ENCODE measurements at places on chromosomes 3 and 15.
A peak's percentile ranks its signal among the peaks of the same experiment; 100 is the strongest.

- no peak for DNase-seq
Measured at GRCh38 chr15:98560338-98560737, 88.0 kb upstream of the IGF1R start.

DNA sequence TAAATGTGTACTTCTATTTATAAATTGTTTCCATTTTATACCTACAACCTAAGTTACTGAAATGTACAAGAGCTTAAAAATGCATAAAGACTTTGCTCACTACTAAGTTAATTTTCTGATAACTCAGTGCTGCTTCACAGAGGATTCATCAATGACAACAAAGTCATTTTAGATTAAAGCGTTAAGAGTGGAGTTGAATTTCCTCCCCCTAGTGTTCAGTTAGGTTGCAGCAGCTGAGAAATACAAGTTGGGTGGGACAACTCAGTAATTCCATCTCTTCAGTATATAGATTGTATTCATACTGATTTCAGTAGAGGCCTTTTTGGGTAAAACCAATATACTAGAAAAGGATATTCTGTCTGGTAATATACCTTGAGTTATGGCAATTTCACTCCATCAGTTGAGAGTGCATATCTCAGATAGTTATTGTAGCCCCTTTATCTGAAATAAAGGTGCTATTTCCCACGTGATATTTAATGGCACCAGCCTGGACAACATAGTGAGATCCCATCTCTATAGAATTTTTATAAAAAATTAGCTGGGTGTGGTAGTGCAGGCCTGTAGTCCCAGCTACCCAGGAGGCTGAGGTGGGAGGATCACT lies 6.9 kb upstream of the RPL35A start:
- DNase-seq, result no peak

DNA sequence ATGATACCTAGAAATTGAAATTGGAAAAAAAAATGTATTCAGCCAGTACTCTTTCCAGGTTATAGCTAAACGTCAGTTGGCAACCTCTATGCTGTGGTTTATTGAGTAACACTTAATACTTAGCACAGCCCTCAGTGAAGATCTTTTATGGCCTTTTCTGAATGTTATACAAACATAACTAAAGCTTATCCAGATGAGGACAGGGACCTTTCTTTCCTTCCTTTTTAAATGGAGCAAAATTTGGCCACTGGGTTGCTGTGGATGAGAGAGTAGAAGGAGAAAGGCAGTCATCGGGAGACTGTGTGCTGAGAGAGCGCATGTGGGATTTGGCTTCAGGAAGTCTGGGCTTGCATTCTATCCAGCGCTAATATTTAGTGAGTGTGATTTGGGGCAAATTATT lies 36.1 kb downstream of the IGF1R start:
- DNase-seq, result no peak

GRCh38 chr15:62492900-62493299 lies 327.8 kb upstream of the C2CD4B start:
- no peak for DNase-seq

DNA sequence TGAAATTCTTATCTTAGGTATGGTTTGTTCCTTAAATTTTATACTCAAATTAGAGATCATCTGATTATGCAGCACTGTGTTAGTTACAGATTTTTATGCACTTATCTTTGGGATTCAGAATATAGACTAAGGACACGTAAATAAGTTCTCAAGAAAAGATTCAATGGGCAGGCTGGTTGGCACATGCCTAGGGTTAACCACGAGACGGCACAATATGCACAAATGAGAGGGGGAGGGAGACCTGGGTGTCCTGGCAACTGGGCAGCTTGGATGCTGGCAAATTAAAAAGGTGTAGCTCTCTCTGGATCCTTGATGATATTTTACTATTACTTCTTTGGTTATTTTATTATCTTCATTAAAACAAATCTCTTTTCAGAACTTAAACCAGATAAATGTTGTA lies 672 bp downstream of the AADAC start:
- no peak for DNase-seq

GRCh38 chr15:53548236-53548635 lies 211.2 kb downstream of the WDR72 start:
- peak; percentile 29 for DNase-seq

DNA sequence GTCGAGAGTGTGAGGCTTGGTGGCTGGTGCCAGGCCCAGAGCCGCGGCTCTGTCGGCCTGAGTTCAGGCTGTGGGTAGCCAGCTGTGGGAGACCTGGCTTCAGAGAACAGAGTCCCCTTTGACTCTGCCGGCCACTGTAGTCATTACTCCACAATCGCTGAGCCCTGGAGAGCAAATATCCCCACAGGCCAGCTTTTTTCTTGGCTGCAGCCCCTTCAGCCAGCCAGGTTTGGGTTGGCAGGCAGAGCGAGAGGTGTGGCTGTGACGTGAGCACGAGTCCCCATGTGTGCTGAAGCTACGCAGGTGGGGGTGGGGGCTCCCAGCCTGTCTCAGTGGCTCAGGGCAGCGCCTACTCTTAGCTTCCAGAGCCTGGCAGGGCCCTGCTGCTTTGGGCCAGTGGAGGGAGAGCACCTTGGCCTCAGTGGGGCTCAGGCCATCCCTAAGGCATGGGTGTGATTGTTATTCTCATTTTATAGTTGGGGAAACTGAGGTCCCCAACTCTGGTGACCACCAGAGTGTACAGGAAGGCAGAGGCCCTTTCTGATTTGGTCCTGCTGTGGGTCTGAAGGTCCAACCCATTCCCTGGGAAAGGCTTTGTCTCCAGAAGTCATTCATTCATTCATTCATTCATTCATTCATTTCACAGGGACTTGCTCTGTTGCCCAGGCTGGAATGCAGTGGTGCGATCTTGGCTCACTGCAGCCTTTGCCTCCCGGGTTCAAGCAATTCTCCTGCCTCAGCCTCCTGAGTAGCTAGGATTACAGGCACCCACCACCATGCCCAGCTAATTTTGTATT lies 45.7 kb upstream of the LCTL start:
- no peak for DNase-seq

- DNase-seq, result no peak
Measured at GRCh38 chr3:167772992-167773391, 37.5 kb downstream of the SERPINI1 start.

All from retina (tissue), 1 donor.